ENCODE measurements at places on chromosomes 3 and 15.

GRCh38 chr15:60541481-60542299 is 62.7 kb upstream of the ICE2 start:
- no peak for DNase-seq

DNA sequence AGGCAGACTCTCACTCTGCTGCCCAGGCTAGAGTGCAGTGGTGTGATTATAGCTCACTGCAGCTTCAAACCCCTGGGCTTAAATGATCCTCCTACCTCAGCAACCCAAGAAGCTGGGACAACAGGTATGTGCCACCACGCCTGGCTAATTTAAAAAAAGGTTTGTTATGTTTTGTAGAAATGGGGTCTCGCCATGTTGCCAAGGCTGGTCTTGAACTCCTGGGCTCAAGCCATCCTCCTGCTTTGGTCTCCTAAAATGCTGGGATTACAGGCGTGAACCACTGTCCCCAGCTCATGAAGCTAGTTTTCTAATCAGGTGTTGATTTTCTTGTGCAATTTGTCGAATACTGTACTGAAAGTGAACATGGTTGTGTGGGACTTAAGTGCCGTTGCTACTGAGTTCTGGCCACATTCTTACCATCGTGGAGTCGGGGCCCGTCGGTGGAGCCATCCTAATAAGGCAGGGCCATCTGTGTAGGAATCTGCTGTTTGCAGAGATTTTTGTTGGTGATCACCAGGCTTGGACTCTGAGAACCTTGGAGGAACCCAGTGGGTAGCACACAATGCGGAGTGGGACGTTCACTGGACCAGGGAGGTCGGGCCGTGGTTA is 193.2 kb downstream of the GOLGA6L6 start:
- no peak for DNase-seq

- no peak for DNase-seq
Measured at GRCh38 chr3:156637480-156638022, 36.8 kb upstream of the TIPARP start.

GRCh38 chr15:99508852-99509251 is 56.9 kb upstream of the MEF2A start:
- no peak for DNase-seq

GRCh38 chr3:126792998-126793397 is 89.0 kb downstream of the CHCHD6 start:
- no peak for DNase-seq

- no peak for DNase-seq
Measured at GRCh38 chr15:38672814-38673670, 108.4 kb upstream of the RASGRP1 start.

DNA sequence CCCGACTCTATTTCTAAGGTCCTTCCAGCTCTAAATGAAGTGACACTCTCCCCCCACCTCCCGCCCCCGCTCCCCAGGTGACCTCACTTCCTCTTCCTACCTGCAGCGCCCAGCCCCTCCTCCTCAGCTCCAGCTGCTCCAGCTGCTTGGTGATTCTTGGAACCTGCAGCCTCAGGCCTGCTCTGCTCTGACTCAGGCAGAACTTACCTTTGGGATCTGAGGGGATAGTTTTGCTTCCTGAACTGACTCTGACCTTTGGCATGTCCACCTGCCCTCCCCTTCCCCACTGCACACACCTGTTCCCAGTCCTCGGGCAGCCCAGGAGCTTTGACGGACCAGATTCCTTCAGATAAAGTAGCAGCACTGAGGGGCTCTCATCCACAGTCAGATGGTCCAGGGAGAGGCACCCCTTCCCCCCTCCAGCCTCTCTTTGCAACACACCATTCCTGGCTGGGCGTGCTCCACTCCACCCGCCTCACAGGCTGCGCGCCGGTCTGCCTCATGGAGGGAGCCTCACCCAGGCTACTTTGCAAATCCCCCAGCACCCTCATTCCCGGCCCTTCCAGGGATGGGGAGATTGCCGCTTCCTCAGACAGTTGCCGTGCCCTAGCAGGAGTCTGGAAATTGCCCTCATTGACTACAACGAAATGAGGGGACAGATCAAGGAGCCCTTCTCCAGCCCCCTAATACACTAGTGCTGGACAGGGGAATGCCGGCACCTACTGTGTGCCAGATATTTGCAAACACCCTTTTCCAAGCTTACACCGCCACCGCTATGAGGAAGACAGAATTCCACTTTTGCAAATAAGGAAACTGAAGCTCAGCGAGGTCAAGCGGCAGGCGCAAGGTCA is 692 bp upstream of the C15orf39 start:
- peak; percentile 36 for DNase-seq

GRCh38 chr15:86505951-86506350 is 426.3 kb downstream of the AGBL1 start:
- no peak for DNase-seq

DNA sequence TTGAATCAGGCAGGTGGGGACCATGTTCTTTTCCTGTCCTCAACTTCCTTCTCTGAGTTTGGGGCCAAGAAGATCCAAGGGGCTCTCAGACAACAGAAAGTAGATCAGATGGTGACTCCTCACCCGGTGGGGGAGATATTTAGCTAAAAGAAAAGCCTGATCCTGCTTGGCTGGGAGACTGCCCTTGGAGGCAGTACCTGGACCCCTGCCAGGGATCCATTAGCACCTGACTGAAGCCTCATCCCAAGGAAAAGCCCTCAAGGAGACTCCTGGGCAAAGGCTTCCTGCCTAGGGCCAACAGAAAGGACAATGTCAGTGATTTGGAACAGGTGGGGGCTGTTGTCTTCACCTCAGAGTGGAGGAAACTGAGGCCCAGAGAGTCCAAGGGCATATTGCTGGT is 33.5 kb upstream of the HHATL start:
- DNase-seq = no peak

DNA sequence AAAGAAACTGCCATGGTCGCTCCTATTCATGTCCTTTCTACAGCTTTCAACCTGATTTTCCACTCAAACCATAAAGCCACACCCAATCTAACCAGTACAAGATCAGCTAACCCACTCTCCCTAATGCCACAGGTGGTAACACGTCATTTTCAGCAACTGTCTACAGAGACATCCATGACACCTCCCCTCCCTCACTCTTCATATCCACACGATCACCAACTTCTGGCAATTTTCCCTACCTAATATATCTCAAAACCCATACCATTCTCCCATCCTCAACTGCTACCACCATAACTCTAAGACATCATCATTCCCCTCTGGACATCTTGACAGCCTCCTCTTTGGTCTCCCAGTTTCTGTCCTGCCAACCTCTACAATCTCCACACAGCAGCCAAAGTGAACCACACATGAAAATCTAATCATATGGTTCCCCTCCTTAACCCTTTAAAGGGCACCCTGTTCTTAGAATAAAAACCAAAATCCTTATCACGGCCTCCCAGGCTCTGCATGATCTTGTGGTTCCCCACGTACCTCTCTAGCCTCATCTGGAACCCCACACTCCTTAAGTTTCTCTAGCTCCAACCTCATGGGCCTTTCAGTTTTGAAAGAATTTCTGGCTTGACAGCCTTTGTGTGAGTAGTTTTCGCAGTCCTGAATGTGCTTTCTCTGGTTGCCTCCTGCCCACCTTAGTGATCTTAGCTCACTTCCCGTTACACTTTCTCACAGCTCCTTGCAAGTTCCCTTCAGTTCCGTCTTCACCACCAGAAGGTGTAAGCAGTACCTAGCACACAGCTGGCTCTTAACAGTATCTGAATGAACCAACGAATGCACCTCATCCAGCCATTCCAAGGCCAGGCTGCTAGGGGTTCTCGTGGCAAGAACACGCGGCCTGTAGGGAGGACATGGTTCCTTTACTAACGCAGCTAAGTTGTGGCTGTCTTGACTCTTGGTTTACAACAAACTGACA is 33.4 kb downstream of the SPINK8 start:
- DNase-seq = peak; percentile 4

DNA sequence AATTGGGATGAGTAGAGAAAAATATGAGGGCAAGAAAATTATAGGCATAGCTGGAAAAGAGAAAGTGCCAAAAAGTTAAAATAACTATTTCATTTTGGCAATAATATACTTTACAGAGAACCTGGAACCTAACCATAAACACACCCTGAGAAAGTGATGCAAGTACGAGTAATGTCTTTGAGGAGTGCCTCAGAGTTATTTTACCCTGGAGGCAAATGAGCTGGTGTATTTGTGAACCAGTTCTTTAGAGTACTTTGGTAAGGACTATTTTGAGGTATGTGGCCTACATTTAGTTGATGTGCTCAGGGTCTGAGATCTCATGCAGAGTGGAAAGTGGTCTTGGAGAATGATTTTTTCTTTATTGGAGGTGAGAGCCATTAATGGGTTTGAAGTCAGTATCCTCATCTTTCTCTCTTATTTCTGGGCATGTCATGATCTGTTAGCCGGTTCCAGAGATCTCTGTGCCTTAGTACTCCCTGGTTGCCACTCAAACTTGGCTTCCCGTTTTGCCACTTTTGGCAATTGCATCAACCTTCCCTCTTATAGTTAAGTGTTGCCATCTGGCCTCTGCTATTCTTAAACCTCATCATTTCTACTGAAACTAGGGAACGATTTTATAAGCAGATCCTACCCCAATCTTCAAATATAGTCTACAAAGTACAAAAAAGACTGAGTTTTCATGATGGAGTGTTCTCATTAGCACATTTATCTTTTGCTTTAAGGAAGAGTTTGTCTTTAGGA is 145.7 kb downstream of the EPHA6 start:
- DNase-seq = peak; percentile 56

DNA sequence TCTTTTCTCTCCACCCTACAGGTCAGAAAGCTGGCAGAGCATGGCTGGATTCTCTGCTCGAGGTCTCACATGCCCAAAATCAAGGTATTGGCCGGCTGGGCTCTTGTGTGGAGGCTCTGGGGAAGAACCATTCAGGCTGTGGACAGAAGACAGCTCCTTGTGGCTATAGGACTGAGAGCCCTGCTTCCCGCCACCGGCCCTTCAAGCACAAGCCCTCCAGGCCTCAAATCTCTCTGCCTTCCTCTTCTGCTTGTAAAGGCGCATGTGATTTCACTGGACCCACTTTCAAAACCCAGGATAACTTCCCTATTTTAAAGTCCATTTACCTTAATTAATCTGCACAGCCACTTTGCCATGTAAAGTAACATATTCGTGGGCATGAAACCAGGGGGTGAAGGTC is 36.2 kb upstream of the MGLL start:
- DNase-seq = no peak

GRCh38 chr3:197912741-197913476 is 37.1 kb upstream of the RPL35A start:
- DNase-seq = no peak

Data from cerebellar cortex (tissue), 1 donor.